GM03348 (cell line): ENCODE measurements at places on chromosomes 13 and 19.

- no peak for DNase-seq
Observed at GRCh38 chr19:343451-343931, 1.1 kb downstream of the MIER2 start.

GRCh38 chr13:75368167-75368566, 113.8 kb downstream of the TBC1D4 start:
- DNase-seq = peak; percentile 52

DNA sequence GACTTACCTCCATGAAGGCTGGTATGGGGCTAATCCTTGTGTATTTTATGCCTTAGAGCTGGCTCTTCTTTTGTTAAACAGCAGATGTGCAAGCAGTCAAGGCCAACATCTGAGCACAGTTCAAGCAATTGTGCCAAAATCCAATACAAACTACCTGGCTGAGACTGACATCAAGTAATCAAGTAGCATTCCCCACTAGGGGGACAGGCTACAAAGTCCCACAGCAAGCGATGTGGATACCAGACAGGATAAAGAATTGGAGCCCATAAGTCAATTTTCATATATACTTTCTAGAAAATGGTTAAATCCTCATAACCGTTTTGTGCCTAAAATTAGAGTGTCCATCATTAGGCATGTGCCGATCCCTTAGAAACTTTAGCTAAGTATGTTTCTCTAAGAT, 675.8 kb downstream of the DIAPH3 start:
- DNase-seq = no peak

- DNase-seq = no peak
Observed at GRCh38 chr13:75811841-75812240, 175.7 kb downstream of the LMO7 start.

- DNase-seq = no peak
Observed at GRCh38 chr19:7648265-7649014, 11.5 kb downstream of the STXBP2 start.

DNA sequence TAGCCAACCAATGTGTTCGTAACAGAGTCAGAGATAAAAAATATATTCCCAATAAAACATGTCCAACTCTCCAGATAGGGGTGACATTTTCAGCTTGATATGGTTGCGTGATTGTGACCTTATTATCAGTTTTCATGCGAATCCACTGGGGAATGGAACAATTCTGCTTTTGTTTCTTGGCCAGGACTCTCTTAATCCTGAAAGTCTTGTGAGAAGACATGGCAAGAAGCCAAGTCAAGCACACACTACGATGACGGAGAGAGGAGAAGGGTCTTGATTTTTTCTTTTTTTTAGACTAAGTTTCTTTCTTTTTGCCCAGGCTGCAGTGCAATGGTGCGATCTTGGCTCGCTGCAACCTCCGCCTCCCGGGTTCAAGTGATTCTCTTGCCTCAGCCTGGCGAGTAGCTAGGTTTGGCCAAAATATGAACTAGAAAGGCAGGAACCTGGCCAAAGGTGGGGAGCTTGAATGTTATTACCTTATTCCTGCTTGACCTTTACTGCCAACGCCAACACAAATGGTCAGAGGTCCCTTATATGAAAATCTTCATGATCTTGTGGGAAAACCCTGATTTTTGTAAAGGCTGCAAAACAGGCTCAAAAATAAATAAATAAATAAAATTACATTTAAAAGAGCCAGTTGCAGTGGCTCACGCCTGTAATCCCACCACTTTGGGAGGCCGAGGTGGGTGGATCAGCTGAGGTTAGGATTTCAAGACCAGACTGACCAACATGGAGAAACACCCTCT, 14.5 kb downstream of the ZNF816 start:
- DNase-seq = no peak

GRCh38 chr13:113886561-113887112, 22.8 kb upstream of the GAS6 start:
- no peak for DNase-seq

DNA sequence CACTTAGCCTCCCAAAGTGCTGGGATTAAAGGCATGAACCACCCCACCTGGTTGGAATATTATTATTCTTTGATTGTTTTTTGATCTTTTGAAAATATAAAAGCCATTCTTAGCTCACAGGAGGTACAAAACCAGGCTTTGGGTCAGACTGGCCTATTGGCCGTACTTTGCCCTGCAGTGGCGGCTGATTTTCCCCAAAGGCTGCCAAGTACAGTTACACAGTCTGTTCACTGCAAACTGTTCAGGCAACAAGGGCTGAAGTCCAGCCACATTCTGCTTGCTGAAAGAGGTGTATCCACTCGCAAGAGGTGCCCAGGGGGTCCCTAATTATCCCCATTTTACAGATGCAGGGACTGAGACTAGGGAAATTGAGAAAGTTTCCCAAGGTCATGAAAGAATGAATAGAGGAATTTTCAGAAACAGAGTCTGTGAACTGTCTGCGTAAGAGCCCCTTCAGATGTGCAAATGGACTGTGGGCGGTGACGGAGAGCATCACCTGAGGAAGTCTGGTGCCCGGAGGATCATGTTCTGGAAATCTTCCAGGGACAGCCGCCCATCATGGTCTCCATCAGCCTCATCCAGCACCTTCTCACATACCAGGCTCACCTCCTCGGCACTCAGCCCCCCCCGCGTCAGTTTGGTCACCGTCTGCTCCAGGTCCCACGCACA, 9.0 kb downstream of the CIB3 start:
- no peak for DNase-seq

DNA sequence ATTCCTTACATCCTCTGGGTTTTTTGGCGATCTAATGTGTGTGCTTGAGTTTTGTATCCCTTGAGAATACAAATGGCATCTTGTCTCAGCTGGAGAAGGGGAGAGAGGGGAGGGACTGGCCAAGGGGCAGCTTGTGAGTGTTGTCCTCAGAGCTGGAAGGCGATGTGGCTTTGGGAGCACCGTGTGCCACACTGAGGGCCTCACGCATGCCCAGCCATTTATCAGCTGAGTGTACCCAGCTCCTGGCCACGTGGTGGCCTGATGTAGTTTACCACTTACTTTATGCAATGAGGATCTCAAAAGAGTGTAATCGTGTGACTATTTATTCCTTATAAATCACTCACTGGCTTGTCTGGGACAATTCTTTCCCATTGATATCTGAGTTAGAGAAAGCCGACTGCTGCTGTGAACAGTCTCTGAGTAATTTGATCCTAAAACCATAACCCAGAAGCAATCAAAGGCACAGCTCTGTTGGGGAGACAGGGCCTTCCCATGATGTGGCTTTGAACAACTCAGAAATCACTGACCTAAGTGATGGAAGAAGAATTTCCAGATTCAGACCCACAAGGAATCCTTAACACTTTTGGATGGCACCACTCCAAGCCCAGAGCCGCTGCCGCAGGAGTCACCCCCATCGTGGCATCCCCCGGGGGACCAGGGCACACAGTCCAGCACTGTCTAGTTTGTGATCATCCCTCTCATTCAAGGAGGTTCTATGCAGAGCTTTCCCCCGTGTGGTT, 53.9 kb upstream of the MTIF3 start:
- no peak for DNase-seq

DNA sequence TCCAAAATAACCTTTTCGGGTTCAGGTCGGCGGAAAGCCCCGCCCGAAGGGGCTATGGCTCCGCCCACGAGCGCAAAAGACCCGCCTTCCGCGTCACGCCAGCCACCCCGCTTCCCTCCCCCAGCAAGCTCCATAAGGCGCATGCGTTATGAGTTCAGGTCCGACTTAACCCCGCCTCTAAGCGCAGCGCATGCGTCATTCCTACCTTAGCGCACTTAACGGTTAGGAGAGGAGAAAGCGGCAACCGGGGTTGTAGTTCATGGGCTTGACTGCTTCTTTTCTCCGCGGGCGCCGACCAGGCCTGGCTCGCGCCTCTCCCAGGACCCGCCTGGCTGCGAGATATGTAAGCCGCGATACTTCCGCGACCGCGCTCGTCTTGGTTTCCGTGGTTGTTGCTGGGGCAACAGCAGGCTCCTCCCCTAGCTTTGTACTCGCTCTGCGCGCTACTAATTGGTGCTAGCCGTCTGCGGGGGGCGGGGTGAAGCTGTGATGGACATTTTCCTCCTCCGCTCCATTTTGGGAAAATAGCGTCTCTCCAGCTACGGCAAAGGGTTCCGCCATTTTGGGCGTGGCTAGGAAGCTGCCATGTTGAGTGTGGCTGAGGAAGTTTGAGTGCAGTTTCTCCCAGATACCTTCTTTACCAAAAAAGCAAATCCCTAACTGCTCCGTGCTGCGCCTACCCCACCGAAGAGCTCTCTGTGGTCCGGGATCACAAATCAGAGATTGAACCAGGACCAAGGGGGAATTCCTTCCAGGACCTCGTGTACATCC, at the start of gene B9D2:
Gene B9D2, minus strand, starts transcription at position 397 of the 771 bp plus-strand sequence. CDS start 630 bp downstream, outside the sequence.
- DNase-seq = peak; percentile 98

DNA sequence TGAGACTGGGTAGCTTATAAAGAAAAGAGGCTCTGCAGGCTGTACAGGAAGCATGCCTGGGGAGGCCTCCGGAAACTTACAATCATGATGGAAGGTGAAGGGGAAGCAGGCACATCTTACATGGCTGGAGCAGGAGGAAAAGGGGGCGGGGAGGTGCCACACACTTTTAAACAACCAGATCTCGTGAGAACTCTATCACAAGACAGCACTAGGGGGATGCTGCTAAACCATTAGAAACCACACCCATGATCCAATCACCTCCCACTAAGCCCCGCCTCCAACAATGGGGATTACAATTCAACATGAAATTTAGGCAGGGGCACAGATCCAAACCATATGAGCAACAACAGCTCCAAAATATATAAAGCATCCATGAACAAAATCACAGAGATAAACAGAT, 46.5 kb upstream of the GTF2F2 start:
- no peak for DNase-seq

- peak; percentile 48 for DNase-seq
Observed at GRCh38 chr13:95355494-95355893, 54.2 kb upstream of the ABCC4 start.
